ENCODE measurements at places on chromosomes 6 and 20.

- H3K4me3 ChIP-seq, result no peak overlapping the region
- no peak for DNase-seq
- H3K4me1 ChIP-seq, result peaks cover 7% of the 10 kb centered on the region
- H3K27me3 ChIP-seq, result no peaks in the 10 kb centered on the region
- no peak overlapping the region for H3K27ac ChIP-seq
These were observed 58.0 kb upstream of the CD2AP start for GRCh38 chr6:47419621-47420020.

DNA sequence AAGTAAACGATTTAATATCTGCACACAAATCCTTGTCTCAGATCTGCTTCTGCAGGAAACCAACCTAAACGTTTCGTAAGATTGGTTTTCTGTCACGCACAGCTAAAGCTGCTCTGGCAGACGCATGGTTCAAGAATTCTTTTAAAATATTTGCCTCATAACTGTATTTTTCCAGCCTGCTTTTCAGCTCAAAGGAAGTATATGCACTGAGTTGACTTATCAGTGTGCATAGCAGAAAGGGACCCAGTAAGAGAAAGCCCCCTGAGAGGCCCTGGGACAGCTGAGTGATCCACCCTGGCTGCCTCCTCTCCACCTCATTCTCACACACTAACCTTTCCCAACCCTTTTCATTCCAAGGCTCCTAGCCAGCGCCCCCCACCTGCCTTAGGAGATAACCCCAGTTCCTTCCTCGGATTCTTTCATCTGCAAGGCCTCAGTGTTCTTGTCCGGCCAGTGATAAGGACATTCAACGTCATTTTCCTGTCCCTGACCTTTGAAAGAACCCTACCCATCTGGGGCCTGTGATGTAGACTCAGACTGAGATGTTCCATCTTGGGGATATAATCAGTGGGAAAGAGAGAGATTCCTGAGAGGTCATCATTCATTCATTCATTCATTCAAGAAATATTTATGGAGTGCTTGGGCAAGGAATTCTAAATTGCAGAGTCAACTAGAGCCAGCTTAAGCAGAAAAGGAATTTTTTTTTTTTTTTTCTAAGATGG is 22.4 kb upstream of the SLC9A8 start:
- H3K27ac ChIP-seq, result no peak overlapping the region
- no peaks in the 10 kb centered on the region for H3K36me3 ChIP-seq
- no peaks in the 10 kb centered on the region for H3K4me1 ChIP-seq
- DNase-seq, result no peak
- H3K27me3 ChIP-seq, result peaks cover 10% of the 10 kb centered on the region
- H3K4me3 ChIP-seq, result no peak overlapping the region

DNA sequence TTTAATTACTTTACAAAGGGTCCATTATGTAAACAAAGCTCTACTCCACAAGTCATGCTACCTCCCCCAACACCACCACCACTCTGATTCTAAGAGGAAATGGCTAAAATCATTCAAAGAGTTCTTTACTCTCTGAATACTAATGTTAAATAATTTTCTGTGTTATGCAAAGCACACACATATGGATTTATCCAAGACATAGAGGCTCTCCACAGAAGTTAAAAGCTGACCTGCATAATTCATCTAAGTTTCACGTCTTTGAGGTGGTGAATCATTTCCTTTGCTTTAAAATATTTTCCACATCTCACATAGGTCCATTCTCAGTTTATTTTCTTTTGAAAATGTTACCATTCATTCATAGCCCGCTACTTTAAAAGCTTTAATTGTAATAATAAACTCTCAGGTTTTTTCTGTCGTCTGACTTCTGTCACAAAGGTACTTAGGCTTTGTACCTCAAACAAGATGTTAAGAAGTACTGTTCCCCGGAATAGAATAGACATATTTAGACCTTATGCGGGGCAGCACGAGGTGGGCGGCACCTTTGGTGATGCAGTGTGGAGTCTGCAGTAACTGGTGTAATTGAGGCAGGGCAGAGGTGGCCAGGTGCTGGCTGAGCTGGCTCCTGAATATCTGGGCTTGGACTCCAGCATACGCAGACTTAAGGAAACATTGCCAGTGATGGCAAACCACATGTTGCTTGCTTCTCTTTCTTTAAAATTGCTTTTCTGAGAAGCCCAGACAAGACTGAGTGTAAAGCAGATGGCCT is 55.8 kb downstream of the KIF6 start:
- H3K27ac ChIP-seq, result no peak overlapping the region
- H3K36me3 ChIP-seq, result no peaks in the 10 kb centered on the region
- no peaks in the 10 kb centered on the region for H3K27me3 ChIP-seq
- no peak for DNase-seq
- no peaks in the 10 kb centered on the region for H3K4me1 ChIP-seq

DNA sequence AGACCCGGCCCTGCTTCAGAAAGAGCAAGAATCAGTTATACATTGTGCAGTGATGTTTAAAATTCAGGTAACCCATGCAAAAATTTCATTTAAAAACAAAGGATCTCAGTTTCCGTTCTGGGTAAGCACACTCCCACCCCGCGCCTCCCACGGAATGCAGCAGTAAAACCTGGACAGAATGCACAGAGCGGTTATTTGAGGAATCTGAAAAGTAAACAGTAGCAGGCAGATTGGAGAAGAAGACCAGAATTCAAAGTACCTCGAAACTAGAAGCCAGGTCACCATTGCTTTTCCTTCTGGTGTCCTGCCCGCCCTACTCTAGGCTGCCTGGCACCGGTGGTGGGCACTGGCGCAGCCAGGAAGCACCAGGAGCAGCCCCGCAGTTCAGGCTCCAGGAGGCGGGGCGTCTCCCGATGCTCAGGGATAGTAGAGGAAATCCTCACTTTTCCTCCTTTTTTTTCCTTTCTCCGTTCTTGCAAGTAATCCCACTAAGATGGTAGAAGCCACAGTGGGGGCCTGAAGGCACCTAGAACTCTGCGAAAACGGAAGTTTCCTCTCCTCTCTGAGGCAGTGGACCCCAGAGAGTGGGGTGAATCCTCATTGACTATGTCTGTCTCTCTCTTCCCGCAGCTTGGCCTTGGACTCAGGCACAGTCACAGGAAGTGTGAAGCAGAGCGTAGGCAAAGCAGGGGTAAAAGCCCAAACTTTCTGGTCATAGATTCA is 28.3 kb downstream of the METTL24 start:
- DNase-seq, result no peak
- H3K4me1 ChIP-seq, result no peaks in the 10 kb centered on the region
- no peak overlapping the region for H3K27ac ChIP-seq
- H3K36me3 ChIP-seq, result no peaks in the 10 kb centered on the region

DNA sequence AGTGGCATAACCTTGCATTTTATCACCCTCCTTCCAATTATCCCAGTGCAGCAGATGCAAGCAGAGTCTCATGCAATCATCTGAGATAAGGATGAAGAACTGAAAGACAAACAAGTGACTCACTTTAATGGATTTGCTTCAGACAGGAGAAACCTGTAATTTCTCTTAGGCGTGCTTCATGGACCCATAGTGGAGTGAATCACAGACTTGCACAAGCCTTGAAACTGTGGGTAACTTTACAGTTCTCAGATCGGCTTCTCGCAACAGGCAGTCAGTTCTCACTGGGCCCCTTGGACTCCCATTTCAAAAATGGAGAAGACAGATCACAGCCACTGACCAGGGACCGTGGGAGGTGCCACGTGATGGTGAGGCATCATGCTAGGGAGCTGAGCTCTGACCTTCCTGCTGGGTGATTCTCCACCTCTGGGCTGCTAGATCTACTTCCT is at the start of gene ADGRF4:
Gene ADGRF4 (plus strand): TSS at position 239 of the 446 bp plus-strand sequence. CDS start 8,666 bp downstream, outside the sequence.
- no peaks in the 10 kb centered on the region for H3K36me3 ChIP-seq
- DNase-seq, result no peak
- no peaks in the 10 kb centered on the region for H3K4me1 ChIP-seq
- H3K27me3 ChIP-seq, result no peaks in the 10 kb centered on the region
- H3K27ac ChIP-seq, result no peak within 1 kb of the TSS
- no peak within 1 kb of the TSS for H3K4me3 ChIP-seq

DNA sequence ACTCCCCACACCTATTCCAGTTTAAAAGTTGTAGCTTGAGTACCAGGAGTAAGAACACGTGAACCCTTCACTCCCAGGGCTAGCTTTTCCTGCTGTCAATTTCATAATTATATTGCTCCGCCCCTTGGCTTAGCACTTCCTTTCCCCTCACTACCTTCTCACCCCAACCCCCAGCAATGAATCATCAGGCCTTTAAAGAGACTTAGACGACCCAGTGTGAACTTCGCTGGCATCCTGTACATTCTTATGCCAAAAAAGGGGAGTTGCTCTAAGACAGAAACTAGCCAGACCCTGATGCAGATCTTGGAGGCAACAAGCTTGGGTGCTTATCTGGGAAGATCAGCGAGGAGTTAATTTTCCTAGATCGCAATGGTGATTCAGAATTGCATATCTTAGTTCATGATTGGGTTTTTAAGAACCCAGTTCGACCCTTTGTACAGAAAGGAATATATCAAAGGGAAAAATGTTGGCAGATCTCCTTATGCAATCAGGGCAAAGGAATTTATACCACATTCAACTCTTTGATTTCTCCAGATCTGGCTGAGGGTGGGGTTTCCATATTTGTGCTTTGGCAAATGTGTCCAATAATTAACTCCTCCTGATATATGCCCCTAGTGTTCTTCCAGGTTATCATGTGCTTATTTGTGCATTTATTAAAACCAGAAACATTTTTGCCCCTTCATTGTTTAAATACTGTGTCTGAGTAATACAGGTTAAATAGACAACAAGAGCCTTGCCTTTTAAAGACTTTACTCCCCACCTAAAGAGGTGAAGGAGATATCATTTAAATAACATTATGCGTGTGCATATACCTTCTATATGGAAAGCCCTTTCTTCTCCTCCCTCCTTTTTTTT is 8.1 kb upstream of the ATXN1 start:
- H3K27me3 ChIP-seq, result no peaks in the 10 kb centered on the region
- H3K36me3 ChIP-seq, result no peaks in the 10 kb centered on the region
- H3K4me3 ChIP-seq, result no peak overlapping the region
- H3K27ac ChIP-seq, result peak overlapping the region; percentile 19

- H3K27ac ChIP-seq, result no peak overlapping the region
- no peaks in the 10 kb centered on the region for H3K36me3 ChIP-seq
- no peak for DNase-seq
- H3K4me3 ChIP-seq, result no peak overlapping the region
- no peaks in the 10 kb centered on the region for H3K27me3 ChIP-seq
These were observed 196.0 kb downstream of the BTBD3 start for GRCh38 chr20:12113468-12114371.

GRCh38 chr20:20206788-20207187 is 154.5 kb downstream of the CFAP61 start:
- H3K4me1 ChIP-seq, result no peaks in the 10 kb centered on the region
- no peaks in the 10 kb centered on the region for H3K27me3 ChIP-seq
- no peak for DNase-seq
- H3K4me3 ChIP-seq, result no peak overlapping the region
- no peaks in the 10 kb centered on the region for H3K36me3 ChIP-seq

DNA sequence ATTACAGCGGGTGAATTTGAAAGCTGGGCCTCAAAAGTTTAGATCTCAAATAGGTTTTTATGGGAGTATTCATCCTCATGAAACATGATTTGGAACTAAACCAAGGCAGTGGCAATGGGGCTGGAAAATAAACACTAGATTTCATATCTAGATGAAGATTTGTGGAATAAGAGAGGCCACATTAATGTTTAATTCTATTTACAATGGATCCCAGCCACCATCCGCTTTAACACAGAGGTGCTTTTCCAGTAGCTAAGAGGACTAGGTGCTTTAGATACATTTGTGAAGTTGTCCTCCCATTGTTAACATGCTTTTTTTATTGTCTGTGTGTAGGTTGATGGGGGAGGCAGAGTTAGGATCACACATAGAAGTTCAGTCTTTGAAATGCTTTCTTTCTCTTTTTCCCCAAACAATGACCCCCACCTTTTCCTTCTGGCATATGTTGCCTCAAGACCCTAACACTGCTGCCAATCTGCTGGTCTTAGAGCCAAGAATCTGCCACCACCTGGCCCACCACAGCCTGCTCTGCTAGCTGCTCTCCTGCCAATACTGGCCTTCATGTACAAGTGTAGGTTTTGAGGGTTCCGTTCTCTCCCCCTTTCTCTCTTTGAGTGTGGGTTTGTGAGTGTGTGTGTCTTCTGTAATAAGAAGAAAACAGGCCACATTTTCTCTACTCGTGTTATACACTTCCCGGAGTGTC is 27.8 kb upstream of the GFRAL start:
- H3K36me3 ChIP-seq, result no peaks in the 10 kb centered on the region
- no peak overlapping the region for H3K4me3 ChIP-seq

DNA sequence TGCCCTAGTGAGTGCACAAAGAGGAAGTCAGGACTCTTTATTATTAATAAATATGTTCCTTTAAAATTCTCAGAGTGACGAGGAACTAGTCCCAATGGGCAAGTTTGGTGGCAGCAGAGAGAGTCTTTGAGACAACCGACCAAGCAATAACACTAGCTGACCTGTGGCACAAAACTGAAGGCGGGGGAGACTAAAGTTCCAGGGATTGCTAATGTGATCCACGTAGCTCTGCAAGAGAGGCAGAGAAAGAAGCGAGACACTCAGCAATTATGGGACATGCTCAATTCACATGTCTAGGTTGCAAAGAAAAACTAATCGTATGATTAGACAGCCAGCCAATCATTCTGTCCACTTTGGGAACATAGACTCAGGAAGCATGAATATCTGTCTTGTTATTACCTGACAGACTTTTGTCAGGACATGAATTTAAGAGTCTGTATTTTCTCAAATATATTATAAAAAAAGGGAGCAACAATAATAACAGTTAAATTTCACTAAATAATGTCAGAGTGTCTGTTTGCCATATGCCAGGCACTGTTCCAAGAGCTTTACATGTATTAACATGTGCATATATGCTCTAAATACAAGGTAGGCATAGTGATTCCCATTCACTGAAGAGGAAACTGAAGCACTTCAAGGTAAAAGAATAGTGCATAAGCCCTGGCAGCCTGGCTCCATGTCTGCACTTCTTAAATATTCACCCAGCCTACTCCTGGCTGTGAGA is 81.0 kb downstream of the COL9A1 start:
- no peak overlapping the region for H3K4me3 ChIP-seq
- no peak overlapping the region for H3K27ac ChIP-seq
- H3K27me3 ChIP-seq, result no peaks in the 10 kb centered on the region
- no peak for DNase-seq
- no peaks in the 10 kb centered on the region for H3K4me1 ChIP-seq

DNA sequence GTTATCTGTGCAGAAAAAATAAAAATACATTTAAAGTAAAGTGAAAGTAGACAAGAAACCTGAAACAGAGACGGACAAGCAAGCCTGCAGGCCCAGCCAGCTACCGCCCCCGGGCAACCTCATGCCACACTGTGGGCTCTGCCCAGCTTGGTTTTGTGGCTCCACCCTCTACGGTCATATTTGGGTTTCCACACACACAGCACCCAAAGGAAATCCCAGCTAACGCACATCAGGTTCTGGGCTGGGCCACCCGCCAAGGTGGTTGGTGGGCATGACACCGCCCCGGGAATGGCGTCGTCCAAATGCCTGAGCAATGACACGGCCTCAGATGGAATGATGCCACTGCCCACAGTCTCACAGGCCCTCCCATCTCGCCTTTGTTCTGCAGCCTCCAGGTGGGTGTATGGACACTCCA is 22.9 kb downstream of the FAM110A start:
- DNase-seq, result no peak
- H3K27me3 ChIP-seq, result no peaks in the 10 kb centered on the region
- H3K4me1 ChIP-seq, result peaks cover 19% of the 10 kb centered on the region
- no peak overlapping the region for H3K27ac ChIP-seq

GRCh38 chr6:167745670-167746389 is 80.9 kb upstream of the AFDN start:
- no peak overlapping the region for H3K4me3 ChIP-seq
- H3K27ac ChIP-seq, result no peak overlapping the region
- H3K36me3 ChIP-seq, result no peaks in the 10 kb centered on the region

- no peak for DNase-seq
- no peaks in the 10 kb centered on the region for H3K36me3 ChIP-seq
- H3K27ac ChIP-seq, result no peak overlapping the region
- H3K27me3 ChIP-seq, result no peaks in the 10 kb centered on the region
- H3K4me1 ChIP-seq, result no peaks in the 10 kb centered on the region
- no peak overlapping the region for H3K4me3 ChIP-seq
These were observed 135.3 kb downstream of the SOBP start for GRCh38 chr6:107625264-107625663.

All from effector memory CD4-positive, alpha-beta T cell (primary cell).